Stimulated activated CD4-positive, alpha-beta T cell treated with anti-CD3 and anti-CD28 coated beads, Interleukin-1b, Interleukin-23, amount 100 ng/mL, for 1 hour (primary cell): ENCODE measurements at places on chromosomes 4 and X.

GRCh38 chr4:47075919-47076318 lies 44.6 kb downstream of the GABRB1 start:
- DNase-seq, result no peak

DNA sequence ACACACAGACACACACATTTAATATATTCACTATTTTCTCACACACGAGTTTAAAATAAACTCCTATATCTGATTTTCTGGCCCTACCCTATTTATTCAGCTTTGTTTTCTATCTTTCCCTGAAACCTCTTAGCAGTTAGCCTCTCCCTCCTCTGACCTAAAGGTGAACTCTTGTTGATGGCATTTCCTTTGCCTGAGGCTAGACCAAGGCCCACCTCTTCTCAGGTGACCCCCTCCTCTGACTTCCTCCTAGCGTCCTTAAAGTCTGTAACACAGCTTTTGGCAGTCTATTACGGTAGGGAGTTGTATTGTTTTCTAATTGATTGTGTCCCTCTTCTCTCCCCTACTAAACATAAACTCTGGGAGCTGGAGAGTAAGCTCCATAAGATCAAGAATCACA lies 1.7 kb upstream of the SRPX2 start:
- DNase-seq, result no peak

DNA sequence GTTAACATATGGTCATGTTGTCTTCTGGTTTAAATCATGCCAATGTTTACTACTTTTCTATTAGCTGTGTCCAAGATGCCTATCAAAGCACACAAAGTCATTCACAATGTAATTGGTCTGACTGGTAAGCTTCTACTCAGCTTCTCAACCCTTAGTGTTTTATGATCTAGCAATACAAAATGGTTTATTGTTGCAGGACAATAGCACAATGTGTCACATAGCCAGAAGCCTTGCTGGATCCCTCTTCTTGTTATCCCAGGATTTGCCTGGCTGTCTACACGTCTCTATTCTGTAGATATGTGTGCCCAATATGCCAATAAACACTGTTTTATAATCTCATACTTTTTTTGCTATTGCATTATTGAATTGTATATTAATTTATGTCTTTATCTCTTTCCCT lies 1111.0 kb upstream of the AGA start:
- no peak for DNase-seq

DNA sequence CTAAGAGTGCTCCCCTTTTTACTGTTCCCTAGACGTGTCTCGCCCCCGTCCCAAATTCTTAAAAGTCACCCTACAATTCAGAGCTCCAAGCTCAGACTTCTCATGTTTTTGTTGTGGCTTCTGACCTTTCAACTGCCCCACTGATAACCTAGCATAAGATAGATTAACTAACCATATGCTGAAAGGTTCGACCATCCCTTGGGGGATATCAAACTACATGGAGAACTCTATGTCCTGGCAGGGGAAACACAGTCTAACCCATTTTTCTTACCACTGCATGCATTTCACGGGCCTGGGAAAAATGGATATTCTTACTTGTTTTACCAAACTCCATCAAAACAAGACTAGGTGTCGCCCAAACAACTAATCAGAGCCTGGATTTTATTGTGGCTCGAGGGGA lies 236.4 kb upstream of the MID1 start:
- no peak for DNase-seq

DNA sequence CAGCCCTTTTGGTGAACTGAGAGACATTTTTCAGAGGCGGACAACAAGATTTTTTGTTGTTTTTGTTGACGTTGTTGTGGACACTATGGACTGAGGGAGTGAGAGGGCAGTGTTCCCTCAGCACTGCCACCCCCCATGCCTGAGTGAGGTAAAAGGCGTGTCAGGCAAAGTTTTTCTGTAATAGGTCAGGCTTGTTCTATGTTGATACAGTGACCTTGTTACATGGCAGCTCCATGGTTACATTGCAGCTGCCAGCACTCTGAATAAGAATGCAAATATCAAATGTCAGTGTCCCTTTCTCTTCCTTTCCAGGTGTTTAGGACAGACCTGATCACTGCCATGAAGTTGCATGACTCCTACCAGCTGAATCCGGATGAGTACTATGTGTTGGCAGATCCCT lies 36.6 kb downstream of the JADE1 start:
- no peak for DNase-seq

- no peak for DNase-seq
Observed at GRCh38 chr4:98617358-98618047, 40.9 kb downstream of the TSPAN5 start.

DNA sequence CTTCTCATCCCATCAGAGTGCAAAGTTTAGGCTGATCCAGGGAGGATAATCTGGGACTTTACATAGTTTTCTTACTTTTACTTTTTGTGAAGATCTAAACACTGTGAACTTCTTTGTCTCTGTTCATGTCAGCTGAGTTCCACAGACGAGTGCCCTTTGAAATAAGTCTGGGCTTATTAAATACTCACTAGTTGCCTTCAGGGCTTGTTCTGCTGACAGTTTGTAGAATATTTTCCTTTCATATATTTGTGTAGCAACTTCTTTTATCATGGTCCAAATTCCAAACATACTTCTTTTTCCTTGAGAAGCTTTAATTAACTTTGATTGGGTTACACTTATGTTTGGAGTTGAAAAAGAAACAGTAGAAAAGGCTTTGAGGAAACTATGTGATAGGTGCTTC lies 109.6 kb downstream of the SH2D1A start:
- DNase-seq, result no peak

DNA sequence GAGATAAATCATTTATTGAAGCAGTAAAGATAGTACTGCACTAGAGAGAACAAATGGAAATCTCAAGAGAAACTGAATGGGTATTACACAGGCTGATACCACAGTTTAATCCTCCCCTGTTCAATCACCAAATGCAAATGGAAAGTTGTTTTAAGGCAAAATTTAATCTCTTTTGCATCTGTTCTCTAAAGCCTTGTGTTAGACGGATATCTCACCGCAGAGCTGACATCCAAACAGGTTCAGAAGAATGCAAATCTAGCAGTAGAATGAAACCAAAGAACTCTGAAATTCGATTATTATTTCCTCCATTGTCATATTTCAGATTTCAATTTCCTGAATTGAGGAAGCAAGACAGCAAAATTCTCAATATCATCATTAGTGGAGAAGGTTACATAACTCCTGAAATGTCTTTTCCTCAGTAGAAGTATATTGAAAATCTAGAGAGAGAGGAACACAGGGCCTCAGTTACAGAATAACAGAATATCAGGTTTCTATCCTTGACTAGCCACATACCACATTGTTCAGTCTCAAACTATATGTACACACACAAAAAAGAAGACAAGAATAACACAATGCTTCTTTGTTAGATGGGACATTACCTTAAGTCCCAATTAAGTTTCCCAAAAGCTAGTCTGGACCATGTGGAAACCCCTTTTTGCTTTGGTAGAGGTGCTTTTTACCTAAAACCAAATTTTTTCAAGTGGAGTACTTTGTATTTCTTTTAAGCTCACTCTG lies 94.1 kb upstream of the BANK1 start:
- DNase-seq, result no peak

DNA sequence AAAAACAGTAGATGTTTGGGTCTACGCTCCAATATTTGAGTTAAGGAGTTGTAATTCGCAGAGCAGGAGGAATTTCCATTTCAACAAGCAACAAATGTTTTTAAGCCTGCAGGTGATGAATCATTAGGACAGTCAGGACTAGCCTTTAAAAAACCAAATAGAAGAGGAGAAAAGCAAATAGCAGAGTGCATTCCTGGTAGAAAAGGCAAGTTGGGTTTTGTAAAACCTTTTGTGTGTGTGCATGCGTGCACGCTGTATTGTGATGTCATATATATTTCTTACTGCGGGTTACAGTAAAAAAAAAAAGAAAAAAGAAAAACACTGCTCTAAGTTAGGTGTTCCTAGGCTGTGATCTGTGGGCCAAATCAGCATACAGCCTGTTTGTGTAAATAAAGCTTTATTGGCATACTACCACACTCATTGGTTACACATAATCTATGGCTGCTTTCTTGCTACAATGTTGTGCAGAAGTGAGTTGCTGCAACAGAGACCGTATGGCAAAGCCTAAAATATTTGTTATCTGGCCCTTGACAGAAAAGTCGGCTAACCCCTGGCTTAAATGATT lies 135.6 kb downstream of the MID1 start:
- no peak for DNase-seq

- no peak for DNase-seq
Observed at GRCh38 chrX:150977411-150978162, 5.5 kb upstream of the HMGB3 start.

DNA sequence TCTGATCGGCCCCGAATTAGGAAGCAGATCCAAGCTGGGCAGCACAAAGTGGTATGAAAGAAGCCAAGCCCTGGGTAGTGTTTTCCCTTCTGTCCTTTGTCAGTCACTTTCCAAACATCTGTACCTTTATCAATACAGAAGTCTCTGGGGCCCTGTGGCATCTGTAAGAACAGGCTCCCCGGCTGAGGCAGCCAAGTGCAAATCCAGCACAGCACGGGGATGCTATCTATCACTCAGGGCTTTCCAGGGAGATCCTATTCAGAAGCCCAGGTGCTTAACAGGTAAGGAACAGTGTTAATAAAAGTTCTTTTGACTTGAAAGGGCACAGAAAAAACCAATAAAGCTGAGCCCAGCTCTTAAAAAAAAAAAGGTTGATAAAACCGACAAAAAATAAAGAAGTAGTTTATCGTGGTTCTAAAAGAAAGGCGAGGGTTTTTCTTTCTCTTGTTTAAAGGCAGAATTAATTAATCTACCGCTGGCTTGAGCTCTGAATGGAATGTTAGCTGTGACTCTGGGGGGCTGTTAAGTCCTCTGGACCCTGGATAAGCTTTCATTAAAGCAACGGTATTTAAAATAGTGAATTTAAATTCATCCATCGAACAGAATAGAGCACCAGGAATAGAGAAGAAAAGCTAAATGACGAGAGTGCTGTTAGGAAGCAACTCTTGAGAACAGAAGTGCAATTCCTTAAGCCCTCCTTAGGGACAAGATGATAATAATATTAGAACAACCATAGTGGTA lies 119.1 kb upstream of the GATB start:
- no peak for DNase-seq

DNA sequence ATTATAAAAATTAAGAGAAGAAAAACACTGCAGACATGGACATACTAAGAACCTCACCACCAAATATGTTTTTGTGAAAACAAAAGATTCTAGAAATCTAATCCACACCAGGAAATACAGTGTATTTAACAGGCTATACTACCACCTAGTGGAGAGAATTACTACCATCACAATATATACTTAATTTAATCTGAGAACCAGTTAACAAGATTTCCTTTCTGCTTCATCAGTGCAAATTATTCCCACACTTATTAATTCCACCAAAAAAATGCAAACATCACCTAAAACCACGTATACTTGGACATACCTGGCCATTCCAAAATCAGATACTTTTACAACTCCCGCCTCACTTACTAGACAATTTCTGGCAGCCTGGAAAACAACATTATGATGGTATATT lies 7.0 kb upstream of the TXK start:
- DNase-seq, result no peak

DNA sequence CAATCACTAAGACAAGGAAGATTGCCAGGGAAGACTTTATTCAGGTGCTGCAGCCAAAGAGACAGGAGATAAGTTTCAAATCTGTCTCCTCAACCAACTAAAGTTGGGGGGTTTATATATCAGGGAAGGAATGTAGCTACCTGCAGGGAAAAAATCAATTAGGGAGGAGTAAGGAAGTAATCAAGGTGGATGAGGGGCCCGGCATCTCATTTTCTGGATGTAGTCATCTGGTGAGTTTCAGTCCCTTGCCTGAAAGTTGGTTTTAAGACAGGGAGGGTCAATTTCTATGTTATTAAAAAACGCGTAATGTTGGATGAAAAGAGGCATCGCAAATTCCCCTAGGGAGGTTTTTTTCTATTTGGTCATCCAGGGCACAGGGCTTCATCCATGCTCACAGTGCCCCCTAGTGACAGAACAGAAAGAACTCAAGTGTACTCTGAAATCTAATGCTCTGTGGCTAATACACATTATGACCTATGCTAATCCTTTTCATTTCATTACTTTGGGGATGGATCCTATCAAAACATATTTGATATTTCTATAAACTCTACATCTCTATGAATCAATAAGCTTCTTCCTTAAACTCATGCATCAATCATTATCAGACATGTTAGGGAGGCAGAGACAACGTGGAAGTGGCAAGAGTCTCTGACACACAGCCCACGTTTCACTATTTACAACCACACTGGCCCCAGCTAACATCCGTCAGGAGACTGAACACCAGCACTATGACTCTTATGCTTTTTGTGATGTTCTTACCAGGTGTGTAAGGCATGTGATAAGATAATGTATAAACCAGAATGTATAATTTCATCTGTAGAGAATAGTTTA lies 1577.0 kb upstream of the TENM3 start:
- DNase-seq, result no peak

DNA sequence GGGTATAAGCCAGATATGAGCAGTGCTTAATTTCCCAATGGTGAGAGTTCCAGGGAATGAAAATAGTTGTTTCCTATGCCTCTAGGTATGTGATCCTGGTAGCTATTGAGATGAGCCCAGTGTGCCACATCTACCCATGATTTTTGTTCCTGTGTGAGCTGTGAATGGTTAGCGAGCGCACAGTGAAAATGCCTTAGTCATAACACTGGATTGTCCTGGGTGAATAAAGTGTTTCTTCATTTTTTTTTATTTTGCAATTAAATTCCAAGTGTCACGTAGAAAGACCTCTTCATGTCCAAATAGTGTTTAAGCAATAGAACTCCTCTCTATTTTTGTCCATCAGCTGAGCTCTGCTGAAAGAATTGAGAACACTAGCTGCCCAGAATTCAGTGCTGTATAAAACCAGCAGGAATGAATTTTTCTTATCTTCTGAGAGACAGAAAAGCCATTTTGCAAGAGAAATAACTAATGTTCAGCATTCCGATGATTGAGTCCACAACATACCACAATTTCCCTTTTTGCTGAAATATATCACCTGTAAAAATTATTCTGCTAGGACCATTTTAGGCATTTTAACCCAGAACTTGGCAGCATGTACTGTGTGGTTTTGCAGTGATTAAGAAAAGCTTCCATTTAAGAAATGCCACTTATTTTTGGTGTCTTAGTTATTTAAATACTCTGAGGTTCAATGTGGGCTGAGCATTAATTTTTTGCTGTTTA lies 5.6 kb downstream of the MAOA start:
- no peak for DNase-seq

GRCh38 chr4:188955066-188955465 lies 815.8 kb downstream of the TRIML1 start:
- no peak for DNase-seq

- no peak for DNase-seq
Observed at GRCh38 chr4:100569196-100569595, 51.4 kb upstream of the EMCN start.

- no peak for DNase-seq
Observed at GRCh38 chr4:130077275-130077674, 981.3 kb downstream of the C4orf33 start.

- no peak for DNase-seq
Observed at GRCh38 chr4:168690199-168690598, 193.3 kb downstream of the PALLD start.

DNA sequence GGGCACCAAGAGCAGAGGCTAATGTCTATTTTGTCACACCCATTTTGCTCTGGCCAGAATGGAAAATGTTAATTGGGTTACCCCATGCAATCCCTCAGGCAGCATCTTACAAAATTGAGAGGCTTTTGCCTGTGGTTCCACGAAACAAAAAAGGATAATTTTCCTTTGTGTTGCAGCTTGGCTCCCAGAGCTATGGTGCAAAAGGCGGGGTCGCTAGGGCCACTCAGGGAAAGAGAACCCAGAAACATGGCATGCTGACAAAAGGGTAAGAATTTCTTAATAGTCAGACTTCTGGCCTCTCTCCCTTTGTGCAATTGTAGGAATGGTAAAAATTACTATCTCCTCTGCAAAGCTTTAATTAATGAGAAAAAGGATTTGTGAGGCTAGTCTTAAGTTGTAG lies 119.6 kb upstream of the BANK1 start:
- no peak for DNase-seq

GRCh38 chrX:83508006-83508405 lies at the start of gene POU3F4:
Gene POU3F4 (plus strand): TSS chrX:83508290. CDS start chrX:83508325, 35 bp downstream.
- no peak for DNase-seq
